Activated naive CD4-positive, alpha-beta T cell (primary cell): ENCODE measurements at places on chromosomes 7 and 10.

DNA sequence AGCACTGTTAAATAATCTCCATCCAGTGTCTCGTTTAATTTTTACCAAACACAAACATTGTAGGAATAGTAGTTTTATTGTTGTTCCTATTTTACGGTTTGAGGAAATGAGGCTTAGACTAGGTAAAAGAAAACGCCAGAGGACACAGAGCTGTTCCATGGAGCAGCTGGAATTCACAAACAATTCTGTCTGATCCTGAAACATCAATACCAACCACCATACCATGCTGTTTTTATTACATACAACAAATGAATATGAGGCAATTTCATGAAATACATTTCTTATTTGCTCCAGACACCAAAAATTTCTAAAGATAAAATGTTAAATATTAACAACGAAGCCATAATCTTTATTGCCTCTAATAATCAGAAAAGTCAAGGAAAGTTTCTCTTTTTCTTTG is 9.4 kb downstream of the MALRD1 start:
- no peak for DNase-seq

- no peak for DNase-seq
Measured at GRCh38 chr10:3548702-3549101, 236.3 kb downstream of the KLF6 start.

DNA sequence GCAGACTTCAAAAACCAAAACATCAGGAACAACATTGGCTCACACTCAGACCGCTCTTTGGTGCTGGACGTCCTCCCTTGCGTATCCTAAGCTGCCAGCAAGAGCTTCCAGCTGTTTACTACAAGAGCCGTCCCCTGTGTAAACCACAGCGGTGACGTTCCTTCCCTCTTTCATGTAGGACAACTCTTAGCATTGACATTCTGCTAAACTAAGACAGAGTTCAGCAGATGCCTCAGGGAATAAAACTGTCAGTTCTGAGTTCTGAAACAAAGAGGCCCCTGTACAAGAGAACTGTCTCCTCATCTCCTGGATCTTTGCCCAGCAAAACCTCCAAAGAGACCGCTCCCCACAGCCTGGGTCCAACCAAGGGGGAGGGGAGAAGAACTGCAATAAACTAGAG is 57.8 kb upstream of the OPALIN start:
- no peak for DNase-seq

- DNase-seq: no peak
Measured at GRCh38 chr10:130717083-130717482, 580.9 kb downstream of the GLRX3 start.

DNA sequence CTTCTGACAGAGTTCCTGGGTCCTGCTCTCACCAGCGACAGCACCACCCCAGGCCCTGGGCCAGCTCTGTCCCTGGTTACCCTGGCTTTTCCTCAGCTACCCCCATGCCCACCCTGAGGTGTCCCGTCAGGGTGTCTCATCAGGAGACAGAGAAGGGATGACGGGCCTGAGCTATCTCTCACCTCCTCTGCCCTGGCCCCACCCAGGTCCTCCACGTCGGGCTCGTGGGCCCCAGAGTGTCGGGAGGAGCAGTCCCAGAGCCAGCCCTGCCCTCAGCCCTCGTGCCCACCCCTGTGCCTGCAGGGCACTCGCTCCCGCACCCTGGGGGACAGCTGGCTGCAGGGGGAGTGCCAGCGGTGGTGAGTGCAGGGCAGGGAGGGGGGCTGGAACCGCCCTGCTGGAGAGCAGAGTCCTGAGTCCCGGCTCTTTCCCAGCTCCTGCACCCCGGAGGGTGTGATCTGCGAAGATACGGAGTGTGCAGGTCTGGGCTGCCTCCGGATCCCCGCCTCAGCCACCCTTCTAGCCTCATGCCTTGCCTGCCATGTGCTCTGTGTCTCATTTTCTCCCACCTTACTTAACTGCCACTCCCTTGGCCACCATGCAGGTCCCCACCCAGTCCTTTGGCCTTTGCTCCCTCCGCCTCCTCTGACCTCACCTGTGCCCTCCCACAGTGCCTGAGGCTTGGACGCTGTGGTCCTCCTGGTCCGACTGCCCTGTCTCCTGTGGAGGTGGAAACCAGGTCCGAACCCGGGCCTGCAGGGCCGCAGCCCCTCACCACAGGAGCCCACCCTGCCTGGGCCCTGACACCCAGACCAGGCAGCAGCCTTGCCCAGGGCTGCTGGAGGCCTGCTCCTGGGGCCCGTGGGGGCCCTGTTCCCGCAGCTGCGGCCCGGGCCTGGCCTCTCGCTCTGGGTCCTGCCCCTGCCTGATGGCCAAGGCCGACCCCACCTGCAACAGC is 16.7 kb upstream of the ZNF862 start:
- DNase-seq: no peak

DNA sequence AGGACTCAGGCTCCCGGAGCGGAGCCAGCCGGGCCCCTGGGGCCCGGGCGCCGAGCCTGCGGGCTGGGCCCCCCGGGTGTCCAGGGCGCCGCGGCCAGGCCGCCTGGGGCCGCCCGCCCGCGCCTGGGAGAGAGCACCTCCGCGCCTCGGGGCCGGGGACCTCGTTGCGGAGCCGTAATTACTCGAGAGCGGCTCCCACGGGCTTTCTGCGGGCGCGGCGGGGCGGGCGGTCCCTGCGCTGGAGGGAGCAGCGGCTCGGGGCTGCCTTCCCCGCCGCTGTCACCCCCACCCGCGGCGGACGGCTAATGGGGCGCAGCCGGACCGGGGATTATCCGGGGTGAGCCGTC is 1.5 kb downstream of the GNB2 start:
- DNase-seq: no peak

- no peak for DNase-seq
Measured at GRCh38 chr7:43921423-43921822, 4.8 kb upstream of the UBE2D4 start.

- no peak for DNase-seq
Measured at GRCh38 chr10:97664282-97664850, 22.7 kb downstream of the AVPI1 start.

- DNase-seq: no peak
Measured at GRCh38 chr7:98964596-98964995, 86.3 kb downstream of the TRRAP start.

DNA sequence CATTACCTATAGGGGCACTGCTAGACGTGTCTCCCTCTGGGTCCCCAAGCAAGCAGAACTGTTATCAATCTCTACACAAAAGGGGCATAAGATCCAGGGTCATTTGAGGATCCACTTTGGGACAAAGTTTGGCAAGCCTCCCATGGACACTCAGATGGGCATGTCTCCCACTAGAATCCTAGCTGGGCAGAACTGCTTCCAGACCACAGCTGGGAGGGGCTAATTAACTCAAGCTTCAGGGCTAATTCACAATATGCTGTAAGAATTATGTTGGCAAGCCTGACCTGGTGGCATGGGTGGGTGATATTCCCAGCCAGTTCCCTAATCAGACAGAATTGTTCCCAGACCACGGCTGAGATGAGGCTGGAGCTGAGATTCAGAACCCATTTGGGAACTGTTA is 738.4 kb upstream of the FZD8 start:
- no peak for DNase-seq
